Activated T-helper 1 cell treated with anti-CD3 and anti-CD28 coated beads, Interleukin-2, amount 50 U/mL, for 16 hours (primary cell): ENCODE measurements at places on chromosomes 11 and 22.

GRCh38 chr22:30447656-30448055, 22.1 kb downstream of the MTFP1 start:
- DNase-seq, result no peak

GRCh38 chr11:110947096-110947495, 234.9 kb upstream of the ARHGAP20 start:
- DNase-seq, result no peak

- DNase-seq, result no peak
Observed at GRCh38 chr11:65506290-65506771, 7.5 kb downstream of the MALAT1 start.

- DNase-seq, result no peak
Observed at GRCh38 chr11:103652013-103652412, 384.4 kb upstream of the DDI1 start.

GRCh38 chr11:44116234-44116830, 20.9 kb downstream of the EXT2 start:
- DNase-seq, result no peak

DNA sequence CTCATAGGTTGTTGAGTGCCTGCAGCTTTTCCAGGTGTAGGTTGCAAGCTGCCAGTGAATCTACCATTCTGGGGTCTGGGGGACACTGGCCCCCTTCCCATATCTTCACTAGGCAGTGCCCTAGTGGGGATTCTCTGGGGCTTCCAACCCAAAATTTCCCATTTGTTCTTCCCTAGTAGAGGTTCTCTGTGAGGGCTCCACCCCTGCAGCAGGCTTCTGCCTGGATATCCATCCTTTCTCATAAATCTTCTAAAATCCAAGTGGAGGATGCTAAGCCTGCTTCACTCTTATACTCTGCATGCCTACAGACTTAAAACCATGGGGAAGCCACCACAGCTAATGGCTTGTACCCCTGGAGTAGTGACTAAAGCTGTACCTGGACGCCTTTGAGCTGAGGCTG, 33.4 kb downstream of the ANO3 start:
- DNase-seq, result no peak

DNA sequence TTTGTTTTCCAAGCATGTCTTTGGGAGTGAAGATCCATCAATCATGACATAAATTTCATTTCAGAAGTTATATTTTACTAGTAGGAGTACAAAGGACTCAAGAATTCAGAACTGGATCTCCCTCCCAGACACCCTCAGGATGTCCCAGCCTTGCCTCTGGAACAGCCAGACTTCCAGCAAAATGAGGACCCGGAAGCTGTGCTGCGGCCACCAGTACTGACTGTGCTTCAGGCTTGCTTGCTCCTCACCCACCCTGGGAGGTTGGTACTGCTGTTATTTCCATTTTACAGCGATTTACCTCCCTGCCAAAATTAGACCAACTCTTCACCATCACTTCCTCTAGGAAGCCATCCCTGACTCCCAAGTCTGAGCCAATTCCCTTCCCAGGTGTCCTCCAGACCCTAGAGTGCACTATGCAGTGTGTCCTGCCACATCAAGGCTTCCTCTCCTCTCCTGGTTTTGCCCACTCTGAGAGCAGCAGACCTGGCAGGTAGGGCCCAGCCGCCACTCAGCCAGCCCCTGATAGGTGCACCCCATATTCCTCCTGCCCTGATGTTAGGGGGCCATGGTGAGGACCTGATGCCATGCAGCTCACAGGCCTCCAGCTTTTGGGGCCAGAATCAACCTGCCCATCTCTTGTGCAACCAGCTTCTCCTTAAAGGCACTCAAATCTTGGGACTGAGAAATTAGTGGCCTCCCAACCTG, 47.3 kb upstream of the WNT7B start:
- no peak for DNase-seq

DNA sequence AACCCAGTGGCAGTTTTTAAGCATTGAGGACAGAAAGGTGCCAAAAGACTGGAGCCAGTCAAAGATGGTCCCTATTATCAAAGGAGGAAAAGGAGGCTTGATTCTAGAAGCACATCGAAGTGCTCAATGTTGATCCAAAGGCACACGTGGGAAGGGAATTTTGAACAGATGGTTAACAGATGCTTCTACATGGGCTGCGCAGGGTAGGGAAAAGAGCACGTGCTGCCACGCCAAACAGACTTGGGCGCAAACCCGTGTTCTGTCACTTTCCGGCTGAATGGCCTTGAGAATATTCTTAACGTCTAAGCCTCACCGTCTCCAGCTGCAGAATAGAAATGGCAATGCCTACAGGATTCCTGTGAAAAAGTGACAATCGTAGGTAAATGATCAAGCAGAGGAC, 217.9 kb upstream of the MTNR1B start:
- DNase-seq, result no peak

- no peak for DNase-seq
Observed at GRCh38 chr22:27327981-27328721, 473.4 kb downstream of the MN1 start.

DNA sequence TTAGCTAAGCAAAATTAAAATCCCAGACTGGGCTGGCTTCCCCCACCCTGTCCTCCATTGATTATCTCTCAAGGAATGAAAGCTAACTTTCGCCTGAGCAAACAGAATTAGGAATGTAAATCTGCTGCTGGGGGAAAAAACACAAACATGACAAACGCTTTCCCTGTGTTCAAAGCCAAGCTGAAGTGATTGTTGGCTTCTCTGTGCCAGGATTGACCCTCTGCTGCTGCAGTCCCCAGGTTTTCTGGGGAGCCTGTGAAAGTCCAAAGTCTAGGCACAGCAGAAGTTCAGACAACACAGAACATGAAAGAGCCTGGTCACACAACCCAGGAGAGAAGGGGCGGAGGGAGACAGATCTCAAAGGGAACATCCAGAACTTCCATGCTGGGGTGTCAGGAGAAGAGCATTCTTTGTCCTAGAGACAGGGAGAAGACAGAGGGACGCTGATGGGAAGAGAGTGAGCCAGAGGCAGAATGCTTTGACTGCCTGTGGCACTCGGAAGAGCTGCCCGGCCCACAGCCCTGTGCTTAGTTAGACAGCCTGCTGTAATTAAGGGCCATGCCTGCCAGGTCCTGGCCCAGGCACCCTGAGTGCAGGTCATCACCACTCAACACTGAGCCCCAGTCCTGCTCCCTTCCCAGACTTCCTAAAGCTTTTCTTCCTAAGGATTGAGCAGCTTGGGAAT, 6.9 kb downstream of the PATZ1 start:
- DNase-seq, result no peak

DNA sequence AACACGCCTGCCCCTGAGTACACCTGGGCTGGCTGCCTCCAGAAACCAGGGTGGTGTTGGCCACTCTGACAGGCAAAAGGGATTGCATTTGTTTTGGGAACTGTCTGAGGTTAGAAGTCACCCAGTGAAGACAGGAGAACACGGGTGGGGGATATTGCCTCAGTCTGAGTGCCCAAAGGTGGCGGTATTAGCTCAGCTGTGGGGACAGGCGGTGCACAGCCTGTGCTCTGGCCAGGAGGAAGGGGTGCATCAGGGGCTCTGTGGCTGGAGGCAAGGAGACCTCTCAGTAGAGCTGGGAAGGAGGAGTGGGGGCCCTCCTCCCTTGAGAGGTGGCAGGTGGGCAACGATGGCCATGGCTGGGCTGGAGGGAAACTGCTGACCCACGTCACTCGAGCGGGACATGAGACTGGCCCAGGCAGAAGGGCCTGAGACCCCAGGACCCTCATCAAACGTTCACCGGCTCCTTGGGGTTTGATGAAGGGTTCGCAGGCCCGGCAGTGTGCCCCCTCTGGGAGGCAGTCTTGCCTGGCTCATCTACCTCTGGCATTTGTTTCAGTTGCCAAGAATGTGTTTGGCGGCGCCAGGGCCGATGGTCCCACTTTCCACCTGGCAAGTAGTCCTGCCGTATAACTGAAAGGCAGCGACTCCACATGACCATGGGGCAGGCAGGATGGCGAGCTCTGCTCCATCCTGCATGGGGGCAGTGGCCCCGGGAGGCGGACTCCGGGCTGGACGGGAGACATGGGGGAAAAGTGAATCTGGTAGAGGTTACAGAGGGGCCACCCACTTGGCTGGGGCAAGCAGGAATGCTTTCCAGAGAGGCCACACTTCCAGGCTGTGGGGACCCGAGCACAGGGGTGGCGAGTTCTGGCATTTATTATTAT, 52.8 kb upstream of the SMIM38 start:
- no peak for DNase-seq

GRCh38 chr11:78414321-78415051, 3.1 kb downstream of the GAB2 start:
- no peak for DNase-seq

- no peak for DNase-seq
Observed at GRCh38 chr11:77446911-77447629, 26.8 kb downstream of the PAK1 start.

- DNase-seq, result no peak
Observed at GRCh38 chr22:38942702-38943101, 14.7 kb upstream of the APOBEC3A start.

GRCh38 chr22:29245626-29246385, 22.0 kb downstream of the RHBDD3 start:
- peak; percentile 53 for DNase-seq

DNA sequence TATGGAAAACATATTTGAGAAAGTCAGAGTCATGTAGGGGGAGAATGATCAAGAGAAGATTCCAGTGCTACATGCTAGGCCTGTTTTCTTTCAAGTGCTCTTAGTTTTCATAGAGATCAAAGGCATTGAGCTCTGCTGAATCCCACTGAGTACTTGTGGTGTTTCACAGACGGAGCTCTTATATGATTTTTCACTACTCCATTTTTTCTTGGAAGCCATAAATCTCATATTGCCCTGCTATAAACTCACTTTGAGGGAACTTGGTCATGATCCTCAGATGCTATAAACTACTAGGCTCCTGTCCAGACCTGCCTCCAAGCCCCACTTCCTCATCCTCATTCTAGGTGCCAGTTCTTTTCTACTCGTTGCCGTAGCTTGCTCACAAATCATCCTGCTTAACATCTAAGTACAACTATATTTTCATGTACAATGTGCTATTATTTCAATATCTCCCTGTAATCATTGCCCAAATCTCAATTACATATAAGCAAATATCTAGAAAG, 180.8 kb upstream of the CCDC179 start:
- no peak for DNase-seq

DNA sequence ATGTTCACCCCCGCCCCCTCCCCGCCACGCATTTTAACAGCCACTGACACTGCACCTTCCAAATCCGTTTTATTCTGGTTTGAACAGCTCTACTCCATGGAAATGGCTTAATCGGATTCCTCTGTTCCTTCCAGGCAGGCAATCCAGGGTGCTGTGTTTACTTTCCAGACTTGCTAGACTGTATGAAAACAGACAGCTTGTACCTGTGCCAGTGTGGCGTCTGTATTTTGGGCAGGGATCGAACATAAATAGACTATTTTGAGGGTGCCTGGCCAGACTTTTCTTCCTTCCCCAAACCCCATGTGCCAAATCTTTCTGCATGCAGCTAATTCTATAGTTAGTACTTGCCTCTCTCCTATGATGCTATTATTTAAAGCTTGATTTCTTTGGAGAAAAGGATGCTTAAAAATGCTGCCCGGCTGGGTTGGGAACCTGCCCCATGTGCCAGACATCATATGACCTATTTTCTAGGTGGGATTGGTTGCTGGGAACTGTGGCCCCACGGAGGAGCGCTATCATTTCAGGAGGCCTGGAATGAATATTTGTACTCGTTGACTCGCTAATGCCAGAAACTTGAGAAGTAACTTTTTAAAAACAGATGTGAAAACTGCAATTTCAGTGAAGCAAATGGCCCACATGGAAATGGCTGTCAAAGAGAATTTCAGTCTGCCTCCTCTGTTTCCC, 814.8 kb downstream of the BRD1 start:
- no peak for DNase-seq

- no peak for DNase-seq
Observed at GRCh38 chr22:17629641-17630040, 1.1 kb upstream of the ATP6V1E1 start.

- no peak for DNase-seq
Observed at GRCh38 chr22:36144886-36145541, 15.5 kb downstream of the APOL3 start.

- DNase-seq, result no peak
Observed at GRCh38 chr11:66904981-66905521, 48.2 kb downstream of the LRFN4 start.

DNA sequence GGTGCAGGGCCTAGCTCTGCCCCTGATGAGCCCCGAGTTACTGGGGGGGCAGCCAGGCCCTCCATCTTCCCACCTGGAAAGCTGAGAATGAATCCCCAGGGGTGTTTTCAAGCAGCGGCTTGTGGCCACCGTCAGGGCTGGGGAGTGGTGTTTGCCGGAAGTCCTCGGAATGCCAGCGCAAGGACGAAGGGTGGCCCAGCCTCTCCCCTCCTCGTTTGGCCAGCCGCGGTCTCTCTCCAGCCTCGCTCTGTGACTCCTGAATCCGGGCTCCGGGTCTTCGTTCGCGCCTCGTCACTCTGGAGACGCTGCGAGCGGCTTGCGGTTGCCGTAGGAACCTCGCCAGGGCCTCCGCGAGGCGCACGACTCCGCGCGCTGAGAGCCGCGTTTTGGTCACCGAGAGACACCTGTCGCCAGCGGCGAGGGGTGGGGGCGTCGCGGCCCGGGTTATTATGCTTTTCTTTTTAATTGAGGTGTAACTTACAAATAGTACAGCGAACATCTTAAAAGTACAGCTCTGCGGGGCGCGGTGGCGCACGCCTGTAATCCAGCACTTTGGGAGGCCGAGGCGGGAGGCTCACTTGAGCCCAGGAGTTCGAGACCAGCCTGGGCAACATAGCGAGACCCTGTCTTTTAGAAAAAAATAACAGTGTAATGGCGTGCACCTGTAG, 6.3 kb upstream of the KDELR3 start:
- no peak for DNase-seq

GRCh38 chr11:93099806-93100205, 98.0 kb downstream of the SLC36A4 start:
- no peak for DNase-seq

DNA sequence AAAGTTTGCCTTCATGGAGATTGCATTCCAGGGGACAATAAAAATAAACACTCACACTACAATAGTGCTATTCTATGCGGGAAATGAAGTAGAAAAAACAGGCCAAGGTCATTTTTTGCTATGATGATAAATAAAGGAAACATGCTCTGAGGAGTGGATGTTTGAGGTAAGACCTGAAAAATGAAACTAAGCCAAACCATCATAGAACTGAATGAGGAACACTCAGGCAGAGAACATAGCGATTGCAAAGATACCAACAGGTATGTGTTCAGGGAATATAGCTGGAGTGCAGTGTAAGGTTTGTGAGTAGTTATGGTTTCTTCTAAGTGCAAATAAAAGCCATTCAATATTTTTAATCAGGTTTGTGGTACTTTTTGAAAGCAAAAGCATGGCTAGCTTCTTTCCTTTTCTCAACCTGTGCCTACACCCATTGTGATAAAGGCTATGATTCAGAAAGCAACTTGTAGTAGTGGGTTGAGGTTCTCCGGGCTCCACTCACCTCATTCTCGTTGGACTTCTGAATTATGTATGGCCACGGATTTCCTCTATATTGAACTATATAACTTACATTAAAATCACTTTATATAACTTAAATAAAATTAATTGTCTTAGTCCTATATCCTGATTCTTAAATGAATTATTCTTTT, 278.2 kb upstream of the CHORDC1 start:
- no peak for DNase-seq

GRCh38 chr11:44600839-44601383, 35.4 kb downstream of the CD82 start:
- no peak for DNase-seq

GRCh38 chr11:34323601-34324000, 34.2 kb downstream of the ABTB2 start:
- DNase-seq, result no peak

- DNase-seq, result no peak
Observed at GRCh38 chr22:37344735-37345449, 62.6 kb downstream of the CYTH4 start.

- no peak for DNase-seq
Observed at GRCh38 chr11:107699371-107700285, 12.2 kb downstream of the SLN start.
